ENCODE measurements at places on chromosomes 7 and 10. TPM values are rescaled to one million over a fixed set of nuclear protein-coding genes. Genes with fewer than 3 reads are reported as not detected.

The STRIP2 gene
- total RNA-seq, result 10.7 TPM

The ADGRA1 gene
- 0.87 TPM for total RNA-seq

The ALDH18A1 gene
- total RNA-seq, result 85.2 TPM

The SLC26A5 gene
- total RNA-seq, result not detected

The IL6 gene
- not detected for total RNA-seq

The WDR86 gene
- 0.86 TPM for total RNA-seq

The NKX2-3 gene
- not detected for total RNA-seq

The TRPV5 gene
- total RNA-seq, result not detected

DNA sequence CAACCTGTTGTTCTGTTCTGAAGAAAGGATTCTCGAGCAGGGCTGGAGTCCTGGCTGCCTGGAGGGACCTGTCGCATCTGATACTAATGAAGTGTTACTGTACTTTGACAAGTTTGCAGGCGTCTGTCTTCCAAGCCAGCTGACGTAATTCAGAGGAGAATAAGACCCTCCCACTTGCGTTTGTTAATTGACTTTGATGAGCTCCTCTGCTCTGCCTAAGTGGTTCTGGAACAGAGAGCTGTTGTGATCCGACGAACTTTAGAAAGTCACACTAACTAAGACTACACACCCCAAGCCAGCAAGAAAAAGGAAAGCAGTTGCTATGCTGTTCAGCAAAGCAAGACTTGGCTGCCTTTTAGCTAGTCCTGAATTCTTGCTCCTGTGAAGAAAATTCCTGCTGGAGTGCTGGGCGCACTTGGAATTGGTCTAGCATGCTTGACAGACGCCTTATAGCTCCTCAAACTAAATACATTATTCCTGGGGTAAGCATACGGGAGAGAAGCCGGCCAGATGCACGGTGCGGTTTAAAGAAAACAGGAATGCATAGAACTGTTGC, 200.3 kb downstream of the CACNB2 start:
- peak; percentile 14 for DNase-seq

DNA sequence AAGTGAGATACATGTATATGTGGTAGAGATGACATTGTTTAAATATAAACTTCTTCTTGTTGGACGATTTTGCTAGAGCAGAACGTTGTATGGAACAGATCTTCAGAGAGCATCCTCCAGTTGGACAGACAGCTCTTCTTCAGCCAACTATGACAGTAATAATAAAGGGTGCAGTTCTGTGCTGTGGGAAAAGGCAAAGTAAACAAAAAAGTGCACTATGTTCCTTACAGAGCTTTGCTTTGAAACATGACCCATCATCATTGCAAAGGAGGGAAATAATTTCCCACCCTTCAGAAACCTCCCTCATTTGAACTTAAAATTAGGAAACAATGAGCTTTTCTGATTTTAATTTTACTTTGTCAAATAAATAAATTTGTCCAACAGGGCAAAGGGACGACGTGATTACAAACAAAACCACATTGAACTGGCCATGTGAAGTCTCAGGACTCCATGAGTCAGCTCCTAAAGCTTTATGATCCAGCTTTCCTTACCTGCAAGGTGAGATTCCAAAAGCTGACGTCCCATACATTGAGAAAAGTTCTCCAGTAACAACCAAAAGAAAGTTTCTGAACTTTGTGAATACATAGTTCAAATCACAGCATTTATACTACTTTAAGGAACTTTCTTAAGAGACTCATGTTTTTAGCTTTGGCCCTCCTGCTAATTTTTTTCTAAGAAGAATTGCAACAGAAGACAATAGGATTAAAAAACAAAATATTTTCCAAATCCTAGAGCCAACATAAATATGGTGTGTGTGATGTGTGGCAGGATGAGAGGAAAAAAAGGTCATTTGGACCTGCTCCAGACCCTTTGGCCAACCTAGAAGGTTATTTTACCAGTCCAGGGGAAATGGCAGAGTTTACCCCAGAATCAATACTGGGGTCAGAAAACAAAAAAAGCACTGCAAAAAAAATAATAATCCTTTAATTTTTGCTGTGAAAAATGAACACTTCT, 565.4 kb upstream of the NRP1 start:
- no peak for DNase-seq

- no peak for DNase-seq
Measured at GRCh38 chr7:48899932-48900331, 24.4 kb upstream of the CDC14C start.

GRCh38 chr10:102735065-102735562, 8.6 kb upstream of the WBP1L start:
- peak; percentile 28 for DNase-seq

GRCh38 chr7:24025765-24026164, 258.2 kb upstream of the NPY start:
- DNase-seq, result peak; percentile 11

- DNase-seq, result no peak
Measured at GRCh38 chr7:127948930-127949329, 82.3 kb downstream of the LRRC4 start.

DNA sequence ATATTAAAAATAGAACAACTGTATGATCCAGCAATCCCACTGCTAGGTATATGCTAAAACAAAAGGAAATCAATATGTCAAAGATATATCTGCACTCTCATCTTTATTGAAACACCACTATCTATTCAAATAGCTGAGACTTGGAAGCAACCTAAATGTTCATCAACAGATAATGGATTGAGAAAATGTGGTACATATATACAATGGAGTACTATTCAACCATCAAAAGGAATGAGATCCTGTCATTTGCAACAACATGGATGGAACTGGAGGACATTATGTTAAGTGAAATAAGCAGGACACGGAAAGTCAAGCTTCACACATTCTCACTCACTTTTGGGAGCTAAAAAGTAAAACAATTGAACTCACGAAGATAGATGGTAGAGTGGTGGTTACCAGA, 610.1 kb upstream of the SEMA3D start:
- no peak for DNase-seq

DNA sequence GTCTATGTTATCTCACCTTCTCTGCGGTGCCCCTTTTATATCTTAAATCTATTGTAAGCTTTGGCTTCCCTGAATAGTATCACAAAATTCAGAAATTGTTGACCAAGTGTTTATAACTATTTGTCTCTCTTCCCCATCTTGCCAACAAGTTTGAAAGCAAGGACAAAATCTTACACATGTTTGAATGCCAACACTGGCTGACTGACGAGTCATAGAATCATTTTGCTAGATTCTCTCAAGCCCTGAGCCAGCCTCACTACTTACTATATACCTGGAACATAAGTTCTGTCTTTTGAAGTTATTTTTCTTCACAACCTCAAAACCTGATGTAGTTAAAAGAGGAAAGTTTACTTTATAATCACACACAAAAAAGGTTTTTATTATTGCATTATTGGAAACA, 700.7 kb downstream of the PHTF2 start:
- no peak for DNase-seq

- no peak for DNase-seq
Measured at GRCh38 chr7:25968205-25968993, 183.6 kb upstream of the NFE2L3 start.

DNA sequence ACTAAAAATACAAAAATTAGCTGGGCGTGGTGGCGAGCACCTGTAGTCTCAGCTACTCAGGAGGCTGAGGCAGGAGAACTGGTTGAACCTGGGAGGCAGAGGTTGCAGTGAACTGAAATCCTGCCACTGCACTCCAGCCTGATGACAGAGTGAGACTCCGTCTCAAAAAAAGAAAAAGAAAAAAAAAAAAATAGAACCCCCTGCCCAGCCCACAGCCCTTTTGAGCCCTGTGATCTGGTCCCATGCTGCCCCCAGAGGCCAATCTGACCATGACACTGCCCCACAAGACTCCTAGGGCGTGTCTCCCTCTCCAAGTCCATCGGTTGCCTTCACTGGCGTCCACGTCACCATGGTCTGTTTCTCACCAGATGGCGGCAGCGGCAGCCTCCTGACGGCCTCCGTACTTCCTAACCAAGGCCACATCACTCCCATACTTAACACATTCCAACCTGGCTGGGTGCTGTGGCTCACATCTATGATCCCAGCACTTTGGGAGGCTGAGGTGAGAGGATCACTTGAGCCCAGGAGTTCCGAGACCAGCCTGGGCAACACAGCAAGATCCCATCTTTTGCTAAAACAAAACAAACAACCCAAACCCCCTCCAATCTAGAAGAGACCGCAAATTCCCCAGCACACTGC, 18.0 kb downstream of the STX1A start:
- DNase-seq, result peak; percentile 58

DNA sequence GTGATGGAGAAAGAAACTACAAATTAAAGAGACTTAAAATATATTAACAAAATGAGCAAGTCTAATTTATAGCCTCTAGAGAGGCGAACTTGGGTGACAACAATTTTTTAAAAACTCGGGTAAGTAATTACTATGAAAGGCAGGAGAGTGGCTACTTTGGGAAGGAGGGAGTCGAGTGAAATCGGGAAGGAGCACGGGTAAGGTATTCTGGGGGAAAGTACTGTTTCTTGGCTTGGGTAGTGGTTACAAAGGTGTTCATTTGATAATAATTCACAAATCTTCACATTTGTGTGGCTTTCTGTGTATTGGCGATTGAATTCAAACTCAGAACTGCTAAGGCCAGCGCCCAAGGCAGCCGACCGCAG, 32.9 kb upstream of the GRID1 start:
- no peak for DNase-seq

DNA sequence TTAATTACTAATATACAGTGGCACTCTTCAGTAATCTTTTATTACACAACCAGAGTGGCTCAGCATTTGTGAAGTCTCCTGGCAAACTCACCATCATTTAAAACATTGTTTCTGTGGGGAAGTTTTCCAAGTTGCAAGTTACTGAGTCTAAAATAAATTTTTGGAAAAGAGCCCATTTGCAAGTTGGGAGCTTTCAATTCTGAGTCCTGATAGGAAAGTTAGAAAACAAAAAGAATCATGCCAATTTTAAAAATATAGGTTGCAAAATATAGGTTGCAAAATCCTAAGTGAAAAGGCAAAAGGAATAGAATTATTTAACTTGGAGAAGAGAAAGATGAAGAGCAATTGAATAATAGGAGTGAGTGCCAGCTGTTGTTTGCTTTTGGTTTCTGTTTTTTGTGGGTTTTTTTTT, 378.8 kb upstream of the C7orf33 start:
- no peak for DNase-seq

GRCh38 chr7:44629829-44630522, 23.5 kb downstream of the OGDH start:
- no peak for DNase-seq

DNA sequence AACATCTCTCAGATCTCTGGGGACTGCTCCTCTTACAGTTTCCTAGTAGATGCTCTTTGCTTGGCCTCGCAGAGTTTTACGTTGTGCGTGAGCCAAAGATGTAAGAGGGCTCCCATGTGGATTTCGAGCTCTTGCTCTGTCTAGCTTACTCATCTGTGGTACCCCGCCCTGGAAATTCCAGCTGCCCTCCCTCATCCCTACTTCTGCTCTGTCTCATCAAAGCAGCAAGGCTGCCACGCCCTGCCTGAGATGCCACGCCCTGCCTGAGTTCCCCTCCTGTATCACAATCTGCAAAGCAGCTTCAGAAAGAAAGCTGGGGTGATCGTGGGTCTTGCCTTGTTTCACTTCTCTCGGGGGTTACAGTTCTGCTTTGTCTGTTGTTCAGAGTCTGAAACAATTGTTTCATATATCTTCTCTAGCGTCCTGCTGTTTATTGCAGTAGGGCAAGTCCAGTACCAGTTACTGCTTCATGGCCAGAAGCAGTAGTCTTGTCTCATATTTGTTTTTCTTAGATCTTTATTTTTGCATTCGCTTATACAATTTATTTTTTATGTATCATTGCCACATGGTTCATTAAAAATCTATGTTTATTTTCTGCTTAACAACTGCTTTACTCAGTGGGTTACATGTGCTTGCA, 36.1 kb upstream of the CCNY start:
- no peak for DNase-seq

DNA sequence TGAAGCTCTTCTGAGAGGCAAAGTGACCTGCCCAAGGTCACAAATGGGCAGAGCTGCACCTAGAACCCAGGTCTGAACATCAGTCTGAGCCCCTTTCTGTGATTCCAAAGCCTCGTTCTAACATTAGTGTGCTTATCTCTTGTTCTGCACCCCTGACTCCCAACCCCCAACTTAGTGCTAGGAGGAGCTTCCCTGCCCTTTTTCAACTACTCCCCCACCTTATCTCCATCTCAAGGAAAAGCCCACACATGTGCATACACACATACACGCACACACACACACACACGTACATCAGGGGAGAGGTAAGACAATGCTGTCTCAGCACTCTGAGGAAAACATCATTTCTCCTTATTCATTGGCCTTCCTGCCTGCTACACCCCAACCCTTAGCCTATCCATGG, 8.3 kb downstream of the PRRT4 start:
- DNase-seq, result no peak

- DNase-seq, result no peak
Measured at GRCh38 chr7:123935436-123936381, 10.7 kb downstream of the SPAM1 start.

- DNase-seq, result no peak
Measured at GRCh38 chr10:24570658-24571426, 152.8 kb downstream of the ARHGAP21 start.

DNA sequence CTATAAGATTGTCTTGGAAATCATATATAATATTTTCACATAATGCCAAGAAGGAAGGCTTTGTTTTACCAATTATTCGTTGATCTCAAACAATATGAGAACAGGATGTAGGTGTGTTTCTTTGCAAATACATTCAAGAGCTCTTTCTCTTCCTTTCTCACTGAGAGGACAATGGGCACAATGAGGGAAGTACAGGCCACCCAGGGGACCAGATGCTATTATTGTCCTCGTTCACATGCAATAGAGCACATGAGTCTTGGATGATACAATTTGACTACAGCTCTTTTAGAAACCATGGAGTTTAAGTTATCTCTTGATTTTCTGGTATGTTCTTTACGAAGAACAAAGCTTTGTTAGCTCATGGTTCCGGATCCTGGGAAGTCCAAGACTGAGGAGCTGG, 323.7 kb upstream of the KLF6 start:
- no peak for DNase-seq

DNA sequence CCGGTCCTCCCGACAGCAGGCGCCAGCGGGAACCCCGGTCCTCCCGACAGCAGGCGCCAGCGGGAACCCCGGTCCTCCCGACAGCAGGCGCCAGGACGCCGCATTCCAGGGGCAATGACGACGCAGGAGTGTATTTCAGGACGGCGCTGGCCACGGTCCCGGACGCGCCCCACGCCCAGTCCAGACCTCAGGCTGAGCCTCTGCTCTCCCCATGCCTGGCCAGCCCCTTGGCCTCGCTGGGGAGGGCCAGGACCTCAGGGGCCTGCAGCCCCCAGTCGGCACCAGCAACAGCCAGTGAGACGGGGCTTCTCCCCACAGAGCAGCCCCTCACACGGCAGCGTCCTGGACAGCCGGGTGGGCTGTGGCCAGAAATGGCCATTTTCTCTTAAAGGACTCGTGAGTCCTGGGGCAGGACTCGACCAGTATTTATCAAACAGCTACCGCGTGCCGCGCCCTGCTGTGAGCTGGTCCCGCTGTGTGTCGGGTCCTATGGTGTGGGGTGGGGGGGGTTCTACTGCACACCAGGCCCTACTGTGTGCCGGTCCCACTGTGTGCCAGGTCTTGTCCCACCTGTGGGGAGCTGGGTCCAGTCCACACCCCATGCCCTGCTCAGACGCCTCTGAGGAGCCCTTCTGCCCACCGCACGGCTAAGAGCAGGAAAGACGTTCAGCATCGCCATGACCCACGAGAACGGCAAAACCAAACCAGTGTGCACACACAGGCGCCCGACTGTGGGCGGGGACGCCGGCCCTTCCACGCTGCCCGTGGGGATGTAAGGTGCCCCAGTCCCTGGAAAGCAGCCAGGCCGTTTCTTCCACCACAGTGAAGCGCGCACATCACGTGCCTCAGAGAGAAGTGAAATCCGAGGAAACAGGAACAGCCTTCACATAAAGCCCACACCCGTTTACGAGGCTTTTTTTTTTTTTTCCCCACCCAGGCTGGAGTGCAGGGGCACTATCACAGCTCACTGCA, 33.3 kb downstream of the GET4 start:
- no peak for DNase-seq
